ENCODE measurements at places on chromosomes 16 and 17. TPM values are rescaled to one million over a fixed set of nuclear protein-coding genes. Genes with fewer than 3 reads are reported as not detected.

DNA sequence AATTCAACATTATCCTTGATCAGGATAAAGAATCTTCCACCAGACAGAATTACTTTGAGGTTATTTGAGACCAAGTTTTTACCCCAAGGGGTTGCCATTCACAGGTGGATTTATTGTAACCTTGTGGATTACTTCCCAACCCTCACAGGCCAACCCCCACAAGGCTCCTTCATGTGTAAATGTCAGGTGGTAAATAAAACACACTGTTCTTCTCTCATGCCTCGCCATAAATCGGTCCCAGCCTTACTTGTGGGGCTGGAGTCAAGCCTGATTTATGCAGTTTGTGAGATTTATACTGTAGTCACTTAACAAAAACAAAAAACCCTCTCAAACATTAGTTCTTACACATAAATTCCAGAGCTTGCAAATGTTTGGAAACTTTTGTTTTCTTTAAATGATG, 98.6 kb upstream of the IRX3 start:
- no peak for DNase-seq

CLEC18B gene
- total RNA-seq, result 1.6 TPM

DNA sequence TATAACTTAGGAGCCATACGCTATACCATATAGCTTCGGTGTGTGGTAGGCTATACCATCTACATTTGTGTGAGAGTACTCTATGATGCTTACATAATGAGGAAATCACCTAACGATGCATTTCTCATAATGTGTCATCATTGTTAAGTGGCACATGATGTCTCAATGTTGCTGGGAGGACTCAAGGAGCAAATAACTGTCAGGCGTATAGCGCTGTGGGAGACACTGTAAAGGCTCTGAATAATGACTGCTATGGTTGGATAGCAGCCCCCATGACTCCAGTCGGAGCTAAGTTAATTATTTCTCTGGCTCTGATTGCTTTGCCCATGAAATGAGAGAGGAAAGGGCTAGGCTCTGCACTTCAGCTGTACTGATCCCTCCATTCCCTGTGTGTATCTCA, 197.2 kb downstream of the RGS9 start:
- DNase-seq, result no peak

DNA sequence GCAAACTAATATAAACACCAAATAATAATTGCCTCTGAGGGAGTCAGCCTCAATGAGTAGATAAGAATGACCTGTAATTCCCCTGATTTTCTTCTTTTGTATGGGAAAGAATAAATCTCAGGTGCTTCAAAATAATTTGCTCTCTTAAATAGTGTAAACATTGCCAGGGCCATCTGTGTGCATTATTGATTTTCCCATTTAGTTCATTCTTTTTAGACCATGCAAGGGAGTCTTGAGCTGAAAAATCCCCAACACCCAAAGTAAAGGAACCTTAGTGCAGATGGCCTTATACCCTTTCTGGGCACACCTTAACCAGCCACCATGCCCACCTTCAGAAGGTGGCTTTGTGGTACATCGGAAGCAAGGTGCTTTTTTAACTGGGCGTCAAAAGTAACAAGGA, 267.2 kb downstream of the TMEM114 start:
- DNase-seq, result no peak

DNA sequence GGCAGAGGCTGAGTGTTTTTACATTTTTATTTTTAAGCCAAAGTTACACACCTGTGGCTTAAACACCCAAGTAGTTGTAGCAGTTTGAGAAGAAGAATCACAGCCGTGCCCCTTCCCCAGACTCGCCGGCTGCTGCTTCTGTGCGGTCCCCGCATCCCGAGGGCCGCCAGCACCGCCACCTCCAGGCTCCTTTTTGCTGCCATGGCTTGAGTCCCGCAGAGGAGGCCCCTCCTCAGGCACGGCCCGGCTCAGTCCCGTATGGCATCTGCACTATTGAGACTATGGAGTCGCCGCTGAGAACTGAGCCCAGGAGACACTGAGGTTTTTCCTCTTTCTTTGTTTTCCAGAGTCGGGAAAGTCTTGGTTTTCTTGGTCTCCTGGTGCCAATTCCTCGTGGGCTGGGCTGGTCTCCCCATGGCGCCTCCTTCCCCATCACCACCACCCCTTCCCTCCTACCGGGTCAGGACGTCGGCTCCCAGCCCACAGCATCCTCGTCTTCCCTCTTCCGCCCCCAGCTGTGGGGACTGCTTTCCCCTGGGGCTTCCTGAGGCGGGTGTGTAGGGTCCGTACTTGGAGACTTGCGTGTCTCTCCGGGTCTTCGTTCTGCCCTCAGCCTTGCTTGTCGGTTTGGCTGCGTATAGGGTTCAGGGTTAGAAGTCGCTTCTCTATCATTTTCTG, 32.6 kb upstream of the CDH15 start:
- no peak for DNase-seq

DNA sequence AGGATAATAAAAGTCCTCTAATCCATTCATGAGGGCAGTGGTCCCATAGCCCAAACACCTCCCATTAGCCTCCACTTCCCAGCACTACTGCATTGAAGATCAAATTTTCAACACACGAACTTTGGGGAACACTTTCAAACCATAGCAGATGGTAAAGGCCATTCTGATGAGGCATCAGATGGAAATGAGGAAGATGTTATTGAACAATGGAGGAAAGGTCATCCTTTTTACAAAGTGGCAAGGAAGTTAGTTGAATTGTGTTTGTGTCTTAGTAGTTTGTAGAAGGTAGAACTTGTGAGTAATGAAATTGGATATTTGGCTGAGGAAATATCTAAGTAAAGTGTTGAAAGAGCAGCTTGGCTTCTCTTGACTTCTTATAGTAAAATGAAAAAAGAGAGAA, 93.3 kb upstream of the NLRP1 start:
- DNase-seq, result no peak

DNA sequence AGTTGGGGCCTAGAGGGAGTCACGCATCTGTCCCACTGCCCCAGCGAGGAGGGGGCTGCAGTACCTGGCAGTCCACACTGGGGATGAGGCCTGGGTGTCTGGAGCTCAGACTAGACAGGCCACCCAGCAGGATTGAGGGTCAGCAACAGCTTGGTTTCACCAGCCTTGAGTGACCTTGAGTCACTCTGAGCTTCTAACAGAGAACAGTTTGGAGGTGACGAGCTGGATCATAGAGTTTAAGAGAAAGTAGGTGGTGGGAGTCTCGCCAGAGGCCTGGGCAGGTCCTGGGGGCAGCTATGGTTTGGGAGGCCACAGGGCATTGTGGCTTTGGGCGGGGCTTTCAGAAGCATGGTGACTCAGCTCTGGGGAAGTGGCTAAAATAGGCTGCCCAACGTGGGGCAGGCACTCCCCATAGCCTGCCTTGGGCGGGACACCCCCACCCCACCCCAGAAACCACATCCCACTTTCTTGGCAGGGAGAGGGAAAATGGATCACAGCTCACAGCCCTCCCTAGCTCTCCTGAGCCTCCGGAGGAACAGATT, 20.5 kb downstream of the CDC42EP4 start:
- DNase-seq, result peak; percentile 96

TAC4 gene
- not detected for total RNA-seq

NFATC2IP gene
- total RNA-seq, result 15.0 TPM

- DNase-seq, result no peak
Observed at GRCh38 chr16:50640391-50640790, 40.7 kb downstream of the SNX20 start.

KRT33B gene
- 0.08 TPM for total RNA-seq

ABCC3 gene
- total RNA-seq, result 2.0 TPM

NPLOC4 gene
- 96.8 TPM for total RNA-seq

- no peak for DNase-seq
Observed at GRCh38 chr17:79781012-79781650, 3.2 kb downstream of the CBX2 start.

- no peak for DNase-seq
Observed at GRCh38 chr16:1900452-1900774, 17.8 kb downstream of the HS3ST6 start.

- peak; percentile 68 for DNase-seq
Observed at GRCh38 chr17:51079049-51079448, 41.6 kb downstream of the SPAG9 start.

DNA sequence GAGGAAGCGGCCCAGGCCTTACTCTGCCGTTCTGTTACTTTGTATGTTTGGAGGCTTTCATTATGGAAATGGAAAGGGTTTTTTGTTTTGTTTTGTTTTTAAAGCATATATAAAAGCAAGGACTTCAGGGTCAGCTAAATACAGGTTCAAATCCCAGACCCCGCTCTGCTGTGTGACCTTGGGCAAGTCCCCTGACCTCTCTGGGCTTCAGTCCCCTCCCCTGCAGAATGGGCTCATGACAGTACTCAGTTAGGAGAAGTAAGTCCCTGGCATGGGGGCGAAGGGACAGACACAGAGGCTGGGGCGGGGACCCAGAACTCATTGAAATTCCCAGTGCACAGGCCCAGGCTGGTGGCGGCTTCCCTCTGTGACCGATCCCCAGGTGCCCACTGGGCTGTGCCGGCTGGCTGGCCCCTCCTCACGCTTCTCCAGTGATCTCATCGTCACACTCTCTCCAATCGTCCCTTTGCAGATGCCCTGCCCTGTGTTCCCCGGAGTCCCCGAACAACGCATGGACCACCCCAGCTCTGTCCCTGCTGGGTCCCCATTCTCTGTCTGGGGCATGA, 979 bp upstream of the CIBAR2 start:
- no peak for DNase-seq

- peak; percentile 46 for DNase-seq
Observed at GRCh38 chr17:1914661-1915083, 84.9 kb downstream of the RPA1 start.

DNA sequence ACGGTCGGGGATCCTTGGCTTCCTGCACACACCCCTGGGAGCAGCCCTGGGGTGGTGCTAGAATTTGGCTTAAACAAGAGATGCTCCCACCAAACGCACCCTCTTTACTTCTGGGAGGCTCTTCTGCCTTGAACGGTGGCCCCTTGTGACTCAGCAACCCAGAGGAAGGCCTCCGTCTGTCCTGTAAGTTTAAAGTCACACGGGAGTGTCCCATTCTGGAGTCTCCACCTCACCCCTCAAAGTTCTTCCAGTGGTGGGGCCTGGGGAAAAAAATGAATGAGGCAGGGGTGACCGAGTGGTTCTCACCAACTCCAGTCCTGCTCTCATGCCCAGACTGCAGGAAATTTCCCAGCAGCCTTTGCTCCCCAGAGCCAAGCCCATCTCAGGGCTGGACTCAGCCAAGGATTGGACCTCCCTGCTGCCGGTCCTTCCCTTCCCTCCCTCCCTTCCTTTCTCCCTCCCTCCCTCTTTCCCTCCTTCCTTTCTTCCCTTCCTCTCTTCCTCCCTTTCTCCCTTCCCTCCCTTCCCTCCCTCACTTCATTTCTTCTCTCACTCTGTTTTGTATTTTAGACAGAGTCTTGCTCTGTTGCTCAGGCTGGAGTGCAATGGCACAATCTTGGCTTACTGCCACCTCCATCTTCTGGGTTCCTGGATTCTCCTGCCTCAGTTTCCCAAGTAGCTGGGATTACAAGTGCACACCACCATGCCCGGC, 11.4 kb downstream of the ITGAD start:
- peak; percentile 33 for DNase-seq

GRCh38 chr17:28365487-28365886, 488 bp upstream of the SEBOX start:
- DNase-seq, result no peak

FA2H gene
- not detected for total RNA-seq

OSBPL7 gene
- total RNA-seq, result 32.1 TPM

C16orf54 gene
- not detected for total RNA-seq

RNU2-1 gene
- not detected for total RNA-seq

GRCh38 chr16:57266531-57267260, 17.8 kb downstream of the PLLP start:
- DNase-seq, result no peak

DNA sequence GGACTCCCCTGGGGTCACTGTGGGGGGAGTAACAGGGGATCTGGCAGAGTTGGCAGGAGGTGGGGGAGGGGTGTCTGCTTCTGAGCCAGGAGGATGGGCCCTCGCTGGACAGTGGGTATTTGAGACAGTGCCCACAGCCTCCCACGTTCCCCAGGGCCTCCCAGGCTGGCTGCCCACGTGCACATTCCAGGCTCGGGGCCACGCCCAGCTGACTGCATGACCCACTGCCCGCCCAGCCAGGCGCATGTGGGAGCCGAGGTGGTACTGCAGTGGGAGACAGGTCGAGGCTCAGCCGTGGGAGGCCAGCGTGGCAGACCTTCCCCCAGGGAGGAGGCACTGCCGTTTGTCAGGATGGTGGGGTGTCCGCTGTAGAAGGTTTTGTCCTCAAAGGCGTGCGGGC, 38.8 kb downstream of the BAHCC1 start:
- DNase-seq, result peak; percentile 74

CACNG4 gene
- 0.05 TPM for total RNA-seq

GRCh38 chr16:27285676-27286196, 17.2 kb upstream of the NSMCE1 start:
- DNase-seq, result no peak

PRKAR1A gene
- 567 TPM for total RNA-seq

- DNase-seq, result no peak
Observed at GRCh38 chr17:56320443-56320842, 167.2 kb downstream of the ANKFN1 start.

GRCh38 chr17:65231662-65232335, 94.6 kb downstream of the RGS9 start:
- DNase-seq, result peak; percentile 89

CDRT4 gene
- total RNA-seq, result 3.4 TPM

MAPT gene
- 0.05 TPM for total RNA-seq

RFFL gene
- total RNA-seq, result 12.9 TPM

GRCh38 chr17:64164596-64165285, 34.8 kb upstream of the ERN1 start:
- DNase-seq, result peak; percentile 51

HID1 gene
- 3.0 TPM for total RNA-seq

GRCh38 chr16:20902426-20902825, 1.9 kb downstream of the LYRM1 start:
- DNase-seq, result no peak

ADAD2 gene
- not detected for total RNA-seq

Measured in myocyte (in vitro differentiated cells).